ENCODE measurements at places on chromosomes 16 and 17.

DNA sequence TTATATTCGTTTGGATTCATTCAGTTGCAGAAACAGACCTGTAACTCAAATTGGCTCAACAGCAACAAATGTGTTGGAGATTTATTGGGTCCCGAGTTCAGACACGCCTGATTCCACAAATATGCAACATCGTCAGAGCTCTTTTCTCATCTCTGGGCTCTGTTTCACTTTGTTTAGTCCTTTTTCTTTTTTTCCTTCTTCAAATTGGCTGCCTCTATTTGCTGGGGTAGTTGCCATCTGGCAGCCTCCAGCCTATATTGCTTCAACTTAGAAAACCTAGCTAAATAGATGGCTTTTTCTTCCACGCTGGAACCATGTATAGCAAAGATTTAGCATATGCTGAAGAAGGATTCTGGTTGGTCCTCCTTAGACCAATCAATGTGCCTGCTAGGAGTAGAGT is 398.5 kb downstream of the RBFOX1 start:
- no peak for DNase-seq

DNA sequence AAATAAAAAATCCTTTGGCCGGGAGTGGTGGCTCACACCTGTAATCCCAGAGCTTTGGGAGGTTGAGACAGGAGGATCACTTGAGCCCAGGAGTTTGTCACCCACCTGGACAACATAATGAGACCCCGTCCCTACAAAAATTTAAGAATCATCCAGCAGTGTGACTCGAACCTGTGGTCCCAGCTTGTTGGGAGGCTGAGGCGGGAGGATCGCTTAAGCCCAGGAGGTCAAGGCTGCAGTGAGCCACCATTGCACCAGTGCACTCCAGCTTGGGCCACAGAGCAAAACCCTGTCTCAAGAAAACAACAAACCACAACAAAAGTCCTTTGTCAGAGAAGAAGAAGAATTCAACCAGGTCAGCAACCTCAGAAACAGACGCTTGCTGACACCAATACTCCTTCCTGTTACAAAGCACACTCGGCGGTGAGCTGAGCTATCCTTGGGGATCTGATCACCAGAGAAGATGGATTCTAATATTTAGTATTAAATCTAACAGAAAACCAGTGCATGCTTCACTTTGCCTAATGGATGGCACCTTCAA is 12.9 kb upstream of the PVALEF start:
- DNase-seq = no peak

DNA sequence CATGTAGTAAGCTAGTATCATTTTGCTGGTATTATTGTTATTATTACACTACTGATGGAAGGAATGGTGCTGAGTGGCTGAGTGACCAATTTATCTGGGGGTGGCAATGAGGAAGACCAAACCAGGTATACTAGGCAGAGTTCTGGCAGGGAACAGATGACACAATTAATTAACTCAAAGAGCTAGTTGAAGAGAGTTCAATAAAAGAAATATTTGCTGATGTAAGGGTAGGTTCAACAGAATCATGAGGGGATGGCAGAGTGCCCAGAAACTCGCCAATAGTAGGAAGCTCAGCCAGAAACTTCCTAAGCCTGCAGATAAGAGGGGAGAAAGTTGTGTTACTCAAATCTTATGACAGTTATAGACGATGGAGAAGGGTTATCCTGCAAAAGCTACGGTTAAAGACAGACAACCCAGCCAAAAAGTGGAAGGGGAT is 352.5 kb downstream of the KCNJ2 start:
- no peak for DNase-seq

GRCh38 chr16:12580809-12581208 is 222.9 kb downstream of the CPPED1 start:
- no peak for DNase-seq

- DNase-seq = no peak
Measured at GRCh38 chr16:14335297-14335696, 264.2 kb downstream of the MRTFB start.

GRCh38 chr16:81486540-81487061 is 42.0 kb downstream of the CMIP start:
- no peak for DNase-seq

DNA sequence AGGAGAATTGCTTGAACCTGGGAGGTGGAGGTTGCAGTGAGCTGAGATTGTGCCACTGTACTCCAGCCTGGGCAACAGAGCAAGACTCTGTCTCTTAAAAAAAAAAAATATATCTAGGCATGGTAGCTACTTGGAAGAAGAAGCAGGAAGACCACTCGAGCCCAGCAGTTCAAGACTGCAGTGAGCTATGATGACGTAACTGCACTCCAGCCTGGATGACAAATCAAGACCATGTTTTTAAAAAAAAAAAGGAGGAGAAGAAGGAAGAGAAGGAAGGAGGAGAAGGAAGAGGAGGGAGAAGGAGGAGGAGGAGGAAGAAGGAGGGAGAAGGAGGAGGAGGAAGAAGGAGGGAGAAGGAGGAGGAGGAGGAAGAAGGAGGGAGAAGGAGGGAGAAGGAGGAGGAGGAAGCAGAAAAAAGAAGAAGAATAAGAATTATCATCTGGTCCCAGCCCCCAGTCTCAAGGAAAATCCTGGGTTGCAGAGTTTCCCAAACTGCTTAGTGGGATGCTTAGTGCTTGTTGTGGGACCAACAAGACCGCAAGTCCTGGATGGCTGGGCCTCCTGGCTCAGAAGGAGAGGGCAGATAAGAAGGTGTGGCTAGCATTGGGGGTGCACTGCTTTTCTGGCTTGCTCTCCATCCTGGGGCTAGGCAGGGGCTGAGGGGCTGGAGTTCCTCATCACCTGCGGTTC is 3.7 kb upstream of the DRC7 start:
- DNase-seq = no peak

GRCh38 chr17:80992077-80992947 is 671 bp downstream of the CHMP6 start:
- no peak for DNase-seq
